ENCODE measurements at places on chromosomes 6 and 20.

DNA sequence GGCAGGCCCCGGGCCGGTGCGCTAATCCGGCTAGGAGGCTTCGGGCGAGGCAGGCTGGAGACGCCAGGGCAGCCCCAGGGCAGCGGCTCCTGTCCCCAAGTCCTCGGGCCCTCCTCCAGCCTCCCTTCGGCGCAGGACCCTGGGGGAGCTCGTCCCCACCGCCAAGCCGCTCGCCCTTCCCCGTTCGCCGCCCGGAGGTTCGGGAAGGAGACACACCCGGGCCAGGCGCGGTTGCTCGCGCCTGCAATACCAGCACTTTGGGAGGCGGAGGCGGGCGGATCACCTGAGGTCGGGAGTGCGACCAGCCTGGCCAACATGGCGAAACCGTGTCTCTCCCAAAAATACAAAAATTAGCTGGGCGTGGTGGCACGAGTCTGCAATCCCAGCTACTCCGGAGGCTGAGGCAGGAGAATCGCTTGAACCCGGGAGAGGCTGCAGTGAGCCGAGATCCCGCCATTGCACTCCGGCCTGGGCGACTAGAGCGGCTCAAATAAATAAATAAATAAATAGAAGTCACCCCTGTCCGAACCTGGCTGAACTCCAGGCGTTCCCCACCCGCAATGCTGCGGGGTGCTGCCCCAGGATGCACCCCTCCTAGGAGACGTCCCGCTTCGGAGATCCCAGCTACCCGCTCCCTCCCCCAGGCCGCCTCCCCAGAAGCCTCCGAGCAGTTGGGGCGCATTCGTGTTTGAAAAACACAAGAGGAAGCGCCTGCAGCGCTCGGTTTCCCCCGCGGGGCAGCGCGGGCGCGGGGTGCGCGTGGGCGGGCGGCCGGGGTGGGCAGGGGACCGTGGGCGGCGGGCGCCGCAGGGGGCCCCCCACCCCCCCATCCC lies 27.5 kb downstream of the SERPINB9 start:
- no peak for DNase-seq

GRCh38 chr20:22407237-22408193 lies 176.9 kb downstream of the FOXA2 start:
- no peak for DNase-seq

DNA sequence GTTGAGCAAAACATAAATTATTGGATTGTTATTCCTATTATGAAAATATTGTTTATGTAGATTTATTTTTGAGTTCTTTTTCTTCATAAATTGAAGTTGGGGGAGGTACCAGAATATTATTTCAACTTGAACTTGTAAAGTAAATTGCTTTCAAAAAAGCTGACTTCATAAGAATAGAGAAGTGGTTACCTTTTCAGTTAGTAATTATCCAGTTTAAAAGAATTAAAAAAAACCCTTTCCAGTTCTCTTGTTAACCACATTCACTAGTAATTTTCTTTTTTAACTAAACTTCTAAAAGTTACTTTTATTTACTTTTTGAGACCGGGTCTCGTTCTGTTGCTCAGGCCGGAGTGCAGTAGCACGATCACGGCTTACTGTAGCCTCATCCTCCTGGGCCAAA lies 124.3 kb downstream of the CDKAL1 start:
- DNase-seq: no peak

GRCh38 chr20:53869466-53870258 lies 200.7 kb downstream of the BCAS1 start:
- peak; percentile 43 for DNase-seq

GRCh38 chr20:57478176-57478575 lies 46.8 kb downstream of the CTCFL start:
- no peak for DNase-seq

DNA sequence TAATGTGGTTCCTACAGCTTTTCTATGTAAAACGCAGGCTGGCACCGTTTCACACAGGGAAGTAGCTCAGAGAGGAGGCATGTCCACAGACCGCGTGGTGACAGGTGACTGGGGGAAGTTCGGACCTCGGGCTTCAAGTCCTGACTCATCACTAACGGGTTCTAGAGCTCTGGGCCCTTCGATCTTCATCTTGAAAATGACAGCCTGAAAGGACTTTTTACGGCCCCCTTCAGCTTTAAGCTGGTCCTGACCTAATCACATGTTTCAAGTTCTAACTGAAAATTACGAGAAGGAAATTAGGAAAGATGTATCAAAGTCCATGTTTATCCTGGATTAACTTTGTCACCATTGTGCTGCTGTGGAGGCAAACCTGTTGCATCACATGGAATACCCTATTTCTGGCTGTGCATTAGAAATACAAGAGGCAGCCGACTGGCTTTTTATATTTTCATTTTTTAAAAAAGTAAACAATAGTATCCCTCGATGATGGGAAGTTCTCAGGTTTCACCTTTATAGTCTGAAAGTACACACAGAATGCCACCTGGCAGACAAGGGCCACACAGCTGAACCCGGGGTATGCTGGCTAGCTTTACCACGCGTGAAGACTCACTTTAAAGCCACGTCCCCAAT lies 2.0 kb downstream of the MAN1A1 start:
- peak; percentile 16 for DNase-seq

DNA sequence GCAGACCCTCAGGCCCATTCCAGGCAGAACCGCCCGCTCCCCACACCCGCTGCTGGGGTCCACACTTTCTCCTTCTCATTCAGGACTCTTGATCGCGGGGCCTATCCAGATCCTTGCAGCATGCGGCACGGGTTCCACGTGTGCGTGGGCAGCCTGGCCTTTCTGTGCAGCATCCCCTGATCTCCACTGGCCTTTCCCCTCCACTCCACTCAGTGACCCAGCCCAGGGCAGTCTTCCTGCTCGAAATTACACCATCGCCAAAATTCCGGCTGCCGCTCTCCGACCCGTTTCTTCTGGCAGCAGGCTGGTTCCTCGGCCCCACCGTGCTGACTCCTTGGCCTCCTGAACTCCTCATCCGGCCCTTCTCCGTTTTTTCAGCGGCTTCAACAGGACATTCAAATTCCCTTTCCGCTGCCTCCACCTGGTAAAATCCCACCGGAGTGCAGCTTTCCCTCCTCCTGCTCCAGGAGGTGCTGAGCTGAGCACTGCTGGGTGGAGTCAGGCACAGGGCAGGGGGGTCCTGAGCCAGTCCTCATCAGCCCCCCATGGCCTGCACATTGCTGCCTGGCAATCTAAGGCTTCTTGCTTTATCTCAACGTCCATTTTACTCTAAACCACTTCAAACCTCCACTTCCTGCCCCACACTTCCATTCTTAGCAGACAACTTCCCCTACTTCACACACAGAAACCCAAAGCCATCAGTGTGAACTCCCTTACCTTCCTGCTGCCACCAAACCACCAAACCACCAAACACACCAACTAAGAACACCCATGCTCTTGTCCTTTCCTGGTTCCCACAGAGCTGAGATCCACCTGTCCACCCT lies 9.0 kb downstream of the SFT2D1 start:
- no peak for DNase-seq

- DNase-seq: no peak
Observed at GRCh38 chr6:87541744-87542143, 48.0 kb downstream of the RARS2 start.

DNA sequence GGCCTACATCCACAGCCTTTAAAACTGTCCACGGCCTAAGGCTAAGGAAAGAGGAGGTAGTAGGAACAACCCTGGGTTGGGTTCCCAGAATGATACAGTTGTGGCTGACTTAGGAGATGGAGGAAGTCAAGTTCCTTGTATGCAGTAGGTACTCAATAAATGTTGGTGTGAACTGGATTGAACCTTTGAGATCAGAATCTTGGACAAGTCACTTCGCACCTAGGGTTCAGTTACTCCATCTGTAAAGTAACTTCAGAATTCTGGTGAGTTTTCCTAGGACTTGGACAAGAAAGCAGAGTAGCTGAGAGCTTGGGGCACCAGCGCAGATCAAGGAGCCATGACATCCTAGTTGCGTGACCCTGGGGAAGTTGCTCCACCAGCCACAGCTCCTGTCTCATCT lies 9.1 kb downstream of the XKR7 start:
- no peak for DNase-seq

- peak; percentile 77 for DNase-seq
Observed at GRCh38 chr6:84061613-84062398, 28.2 kb downstream of the MRAP2 start.

DNA sequence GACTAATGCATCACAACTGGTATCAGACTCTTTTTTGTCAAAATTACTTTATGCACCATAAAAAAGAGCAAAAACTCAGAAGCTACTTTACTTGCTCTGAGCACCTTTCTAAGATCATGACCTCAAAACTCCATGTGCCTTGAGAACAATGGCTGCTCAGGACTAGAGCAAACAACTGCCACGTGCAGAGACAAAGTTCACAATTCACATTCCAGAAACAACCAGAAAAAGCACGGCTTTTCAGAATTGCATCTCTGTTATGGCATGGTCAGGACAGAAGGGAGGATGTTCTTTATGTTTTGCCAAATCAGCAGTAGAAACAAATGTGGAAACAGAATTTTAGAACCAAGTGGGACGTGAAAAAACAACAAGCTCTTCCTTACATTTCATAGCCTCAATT lies 70.5 kb downstream of the CNKSR3 start:
- DNase-seq: no peak

- peak; percentile 67 for DNase-seq
Observed at GRCh38 chr6:48765352-48765961, 654.5 kb upstream of the PTCHD4 start.

- no peak for DNase-seq
Observed at GRCh38 chr20:50429412-50429811, 80.8 kb upstream of the PTPN1 start.

DNA sequence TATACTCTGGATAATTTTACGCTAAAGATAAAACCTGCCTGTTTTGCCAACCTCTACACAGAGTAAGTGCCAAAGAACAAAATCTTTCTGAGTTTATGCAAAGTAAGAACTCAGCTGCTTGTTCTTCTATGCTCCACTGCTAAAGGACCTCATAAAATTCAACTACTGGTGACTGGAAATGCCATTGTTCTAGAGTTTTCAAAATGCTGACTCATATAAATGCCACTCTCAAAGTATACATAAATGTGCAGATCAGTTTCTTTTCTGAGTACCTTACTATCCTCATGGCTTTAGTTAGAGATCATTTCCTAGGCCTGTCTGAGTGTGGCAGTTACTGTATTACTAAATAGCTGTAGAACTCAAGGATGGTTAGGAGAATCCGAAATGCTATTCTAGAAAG lies 45.6 kb downstream of the LYRM4 start:
- no peak for DNase-seq

DNA sequence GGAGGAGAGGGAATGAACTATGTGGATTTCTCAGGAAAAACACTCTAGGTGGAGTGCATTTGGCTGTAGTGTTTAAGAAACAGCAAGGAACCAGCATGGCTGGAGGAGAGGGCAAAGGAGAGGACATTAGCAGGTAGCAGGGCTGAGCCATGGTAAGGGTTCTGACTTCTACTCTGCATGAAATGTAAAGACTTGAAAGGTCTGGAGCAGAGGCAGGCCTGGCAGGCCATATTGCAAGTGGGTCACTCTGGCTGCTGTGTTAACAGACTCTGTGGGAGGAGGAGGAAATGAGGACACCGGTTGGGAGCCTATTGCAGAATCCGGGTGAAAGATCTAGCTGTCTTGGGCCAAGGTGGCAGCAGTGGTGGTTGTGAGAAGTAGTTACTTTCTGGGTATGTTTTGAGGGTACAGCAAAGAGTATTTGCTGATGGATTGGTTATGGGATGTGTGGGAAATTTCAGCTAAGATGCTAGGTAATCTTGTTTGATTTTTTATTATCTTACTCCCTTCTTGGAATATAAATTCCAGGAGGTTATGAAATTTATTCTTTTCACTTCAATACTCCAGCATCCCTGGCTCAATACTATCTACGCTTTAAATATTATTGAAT lies 115.9 kb upstream of the BCLAF1 start:
- no peak for DNase-seq

- DNase-seq: no peak
Observed at GRCh38 chr20:37741570-37741969, 47.7 kb downstream of the CTNNBL1 start.

DNA sequence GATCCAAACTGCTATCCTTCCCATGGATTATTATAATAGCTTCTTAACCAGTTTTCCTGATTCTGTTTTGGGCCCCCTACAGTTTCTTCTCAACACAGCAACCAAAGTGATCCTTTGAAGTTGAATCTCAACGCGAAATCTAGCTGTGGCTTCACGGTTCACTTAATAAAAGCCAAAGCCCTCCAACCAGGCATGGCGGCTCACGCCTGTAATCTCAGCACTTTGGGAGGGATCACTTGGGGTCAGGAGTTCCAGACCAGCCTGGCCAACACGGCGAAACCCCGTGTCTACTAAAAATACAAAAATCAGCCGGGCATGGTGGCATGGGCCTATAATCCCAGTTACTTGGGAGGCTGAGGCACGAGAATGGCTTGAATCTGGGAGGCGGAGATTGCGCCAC lies 3.3 kb downstream of the RMND1 start:
- no peak for DNase-seq

DNA sequence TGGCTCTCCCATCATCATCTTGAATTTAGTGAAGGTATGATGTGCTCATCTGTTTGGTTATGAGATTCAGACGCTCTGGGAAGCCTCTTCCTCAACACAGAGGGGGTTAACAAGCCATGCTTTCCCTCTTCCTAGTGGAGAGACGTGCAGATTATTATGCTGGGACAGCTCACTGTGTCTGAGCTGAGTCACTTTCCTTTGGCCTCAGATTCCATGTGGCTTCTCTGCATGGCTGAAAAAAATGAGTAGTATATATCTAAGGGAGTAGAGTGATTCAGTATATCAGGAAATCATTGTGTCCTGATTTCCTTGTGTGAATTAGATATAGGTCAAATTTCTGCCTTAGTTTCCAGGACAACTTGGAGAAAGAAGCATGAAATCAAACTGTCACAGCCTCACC lies 52.6 kb downstream of the FIG4 start:
- DNase-seq: no peak

- no peak for DNase-seq
Observed at GRCh38 chr20:50193199-50193835, 2.7 kb downstream of the CEBPB start.

- DNase-seq: no peak
Observed at GRCh38 chr6:158389193-158389919, 77.1 kb downstream of the TULP4 start.

GRCh38 chr6:25172819-25173218 lies 106.4 kb upstream of the CARMIL1 start:
- DNase-seq: no peak

DNA sequence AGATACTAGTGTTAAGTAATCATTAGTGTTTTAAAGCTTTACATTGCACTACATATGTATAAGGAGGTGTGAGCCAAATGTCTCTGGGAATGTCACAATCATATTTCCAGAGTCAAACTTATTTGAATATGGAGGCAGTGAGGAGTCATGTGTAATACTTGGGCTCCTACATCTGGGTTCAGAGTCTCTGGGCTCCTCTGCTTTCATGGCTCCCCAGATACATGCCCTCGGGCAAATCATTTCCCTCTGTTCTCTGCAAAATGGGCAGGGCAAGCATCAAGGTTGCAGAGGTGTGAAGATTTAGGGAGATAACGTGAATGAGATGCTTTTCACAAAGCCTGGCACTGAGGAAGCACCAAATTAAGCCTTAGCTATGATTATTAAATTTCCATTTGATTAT lies 138.3 kb upstream of the SGK1 start:
- DNase-seq: no peak

DNA sequence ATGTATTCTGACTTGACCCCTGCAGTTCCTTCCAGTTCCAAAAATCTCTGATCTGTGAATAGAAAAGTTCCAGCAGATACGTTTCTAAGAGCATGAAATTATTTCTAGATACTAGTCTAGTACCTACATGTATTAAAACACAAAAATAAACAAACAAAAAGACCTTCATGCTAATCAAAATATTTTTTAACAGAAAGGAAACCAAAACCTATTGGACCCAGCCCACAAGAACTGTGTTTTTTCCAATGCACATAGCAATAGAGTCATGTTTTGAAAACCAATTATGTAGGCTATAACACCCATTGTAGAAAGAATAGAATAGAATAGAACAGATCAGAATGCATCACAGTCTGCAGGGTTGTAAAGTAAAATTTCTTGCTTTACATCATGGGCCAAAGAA lies 158.6 kb upstream of the TNFAIP3 start:
- no peak for DNase-seq

Data from NCI-H2081 (cell line).